AG09319 (cell line): ENCODE measurements at places on chromosomes 5 and 9.

GRCh38 chr9:14945351-14945750 lies 35.1 kb upstream of the FREM1 start:
- DNase-seq, result no peak

DNA sequence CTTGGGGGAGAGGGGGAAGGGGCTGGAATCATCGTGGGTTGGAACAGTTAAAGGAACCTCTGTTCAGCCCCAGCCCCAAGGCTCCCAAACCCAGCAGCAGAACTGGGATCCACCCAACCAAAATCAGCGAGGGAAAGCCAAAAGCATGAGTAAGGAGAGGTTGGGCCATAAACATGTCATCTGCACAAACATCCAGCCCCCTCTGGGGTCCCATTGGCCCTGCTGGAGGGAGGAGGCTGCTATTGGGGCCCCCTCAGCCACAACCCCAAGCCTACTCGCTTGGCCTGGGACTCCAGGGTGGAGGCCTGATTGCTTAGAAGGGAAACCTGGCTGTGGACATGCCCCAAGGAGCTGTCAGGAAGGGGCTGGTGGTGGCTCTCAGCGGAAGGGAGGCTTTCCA lies 154.9 kb downstream of the FGF18 start:
- no peak for DNase-seq

GRCh38 chr5:53403758-53404157 lies 76.7 kb upstream of the FST start:
- DNase-seq, result no peak

GRCh38 chr5:18142831-18143230 lies 508.6 kb downstream of the TAF11L14 start:
- no peak for DNase-seq

GRCh38 chr5:74414228-74414627 lies 226.3 kb downstream of the ENC1 start:
- no peak for DNase-seq

GRCh38 chr9:14014218-14014617 lies 299.7 kb downstream of the NFIB start:
- no peak for DNase-seq

DNA sequence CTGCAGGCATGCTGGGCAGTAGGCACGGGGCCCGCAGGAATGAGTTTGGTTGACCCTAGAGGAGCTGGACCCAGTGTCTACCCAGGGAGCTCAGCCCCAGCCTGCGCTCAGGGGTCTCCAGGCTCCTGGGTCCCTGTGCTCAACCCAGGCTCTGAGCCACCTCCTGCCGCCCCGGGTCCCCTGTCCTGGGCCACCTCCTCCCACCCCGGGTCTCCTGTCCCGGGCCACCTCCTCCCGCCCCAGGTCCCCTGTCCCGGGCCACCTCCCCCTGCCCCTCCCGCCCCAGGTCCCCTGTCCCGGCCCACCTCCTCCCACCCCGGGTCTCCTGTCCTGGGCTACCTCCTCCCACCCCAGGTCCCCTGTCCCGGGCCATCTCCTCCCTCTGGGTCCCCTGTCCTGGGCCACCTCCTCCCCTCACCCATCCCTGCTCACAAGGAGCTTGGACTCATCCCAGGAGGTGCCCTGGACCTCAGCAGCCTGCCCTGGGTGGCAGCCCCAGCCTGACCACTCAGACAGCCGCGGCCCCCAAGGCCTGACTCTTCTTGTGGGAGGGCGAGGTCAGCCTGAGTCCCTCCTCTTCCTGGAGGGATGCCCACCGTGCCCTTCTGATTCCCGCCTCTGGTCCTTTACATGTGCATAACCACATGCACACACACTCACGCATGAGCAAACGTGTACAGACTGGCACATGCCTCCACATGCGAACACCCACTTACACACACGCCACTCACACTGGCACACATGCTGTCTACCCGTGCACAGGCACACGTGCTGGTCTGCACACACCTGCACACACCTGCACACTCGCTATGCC lies 2.4 kb downstream of the LCN12 start:
- DNase-seq, result no peak
